Cardiac muscle cell (in vitro differentiated cells and primary cell): ENCODE measurements at places on chromosomes 5 and 9.

DNA sequence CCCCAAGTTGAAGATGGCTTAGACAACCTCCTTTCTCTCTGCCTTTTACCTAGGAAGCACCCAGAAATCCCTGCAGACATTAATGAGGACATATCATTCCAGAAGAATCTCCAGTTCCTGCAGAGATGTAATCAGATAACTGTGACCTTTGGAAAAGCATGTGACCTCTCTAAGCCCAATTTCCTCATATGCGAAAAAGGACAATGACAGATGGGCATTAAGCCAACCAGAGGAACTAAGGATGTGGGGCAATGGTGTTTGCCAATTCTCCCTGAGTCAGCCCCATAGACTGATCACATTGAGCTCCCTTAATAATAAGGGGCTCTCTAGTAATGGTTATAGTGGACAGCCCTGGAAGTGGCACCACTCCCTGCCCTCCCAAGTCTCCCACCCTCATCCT lies 10.1 kb upstream of the FOXI1 start:
- no peak for DNase-seq

- peak; percentile 76 for DNase-seq
These were observed 116.8 kb downstream of the RGS3 start for GRCh38 chr9:113580041-113580953.

DNA sequence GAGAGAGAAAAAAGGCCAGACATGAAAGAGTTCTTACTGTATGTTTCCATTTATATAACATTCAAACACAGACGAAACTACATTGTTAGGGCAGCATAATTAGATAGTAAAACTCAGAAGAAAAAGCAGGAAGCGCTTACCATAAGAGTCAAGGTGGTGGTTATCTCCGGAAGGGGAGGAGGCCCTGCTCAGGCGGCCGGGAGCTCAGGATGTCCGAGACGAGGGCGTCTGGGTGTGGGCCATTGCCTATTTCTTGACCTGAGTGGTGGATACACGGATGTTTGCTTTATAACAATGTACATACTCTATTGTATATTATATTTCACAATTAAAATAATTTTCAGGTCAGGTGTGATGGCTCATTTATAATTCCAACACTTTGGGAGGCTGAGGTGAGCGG lies 80.9 kb upstream of the COL5A1 start:
- DNase-seq, result no peak

DNA sequence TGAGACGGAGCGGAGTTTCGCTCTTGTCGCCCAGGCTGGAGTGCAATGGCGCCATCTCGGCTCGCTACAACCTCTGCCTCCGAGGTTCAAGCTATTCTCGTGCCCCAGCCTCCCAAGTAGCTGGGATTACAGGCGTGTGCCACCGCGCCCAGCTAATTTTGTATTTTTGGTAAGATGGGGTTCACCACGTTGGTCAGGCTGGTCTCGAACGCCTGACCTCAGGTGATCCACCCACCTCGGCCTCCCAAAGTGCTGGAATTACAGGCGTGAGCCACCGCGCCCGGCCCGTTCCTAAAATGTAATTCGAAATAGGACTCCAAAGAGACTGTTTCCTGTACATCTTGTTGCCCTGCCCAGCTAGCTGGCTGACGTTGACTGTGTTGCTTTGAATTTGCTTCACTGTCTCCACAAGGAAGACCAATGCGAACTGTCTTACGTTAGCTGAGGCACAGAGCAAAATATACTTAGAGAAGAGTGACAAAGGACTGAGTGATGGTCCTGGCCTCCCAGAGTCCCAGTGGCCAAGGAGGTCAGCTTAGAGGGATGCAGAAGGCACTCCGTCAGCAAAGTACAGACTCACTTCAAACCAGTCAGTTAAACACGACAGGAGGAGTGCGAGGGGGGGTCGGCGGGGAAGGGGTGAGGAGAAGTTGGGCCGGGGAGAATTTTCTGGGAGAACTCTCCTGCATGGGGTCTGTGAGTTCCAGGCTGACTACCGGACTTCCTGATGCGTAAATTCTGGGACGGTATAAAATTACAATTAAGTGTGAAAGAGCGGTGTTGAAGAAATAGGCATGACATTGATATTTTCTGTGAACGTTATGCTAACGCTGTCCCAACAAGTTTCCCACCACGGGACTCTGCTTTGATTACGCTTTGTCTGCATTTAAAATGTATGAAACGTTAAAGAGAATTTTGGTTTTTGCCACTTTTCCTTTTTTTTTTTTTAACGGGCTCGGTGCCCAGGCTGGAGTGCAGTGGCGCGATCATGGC lies 6.8 kb upstream of the TRIM41 start:
- DNase-seq, result no peak

DNA sequence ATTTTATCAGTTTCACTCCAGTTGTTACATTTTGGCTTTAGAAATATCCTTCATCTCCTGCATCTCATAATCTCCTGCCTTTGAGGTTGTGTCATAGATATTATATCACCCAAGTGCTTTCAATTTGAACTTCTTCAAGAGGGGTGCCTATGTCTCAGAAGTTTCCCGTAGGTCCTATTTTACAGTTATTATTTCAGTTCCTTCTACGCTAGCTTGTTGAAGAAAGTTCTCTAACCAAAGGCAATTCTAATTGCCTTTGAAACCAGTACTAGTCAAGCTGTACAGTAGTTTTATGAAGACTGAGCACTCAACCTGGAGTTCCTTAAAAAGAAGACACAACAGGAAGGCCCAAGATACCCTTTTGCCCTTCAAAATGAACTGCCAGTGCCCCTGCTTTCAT lies 116.4 kb downstream of the ZCCHC7 start:
- DNase-seq, result no peak

DNA sequence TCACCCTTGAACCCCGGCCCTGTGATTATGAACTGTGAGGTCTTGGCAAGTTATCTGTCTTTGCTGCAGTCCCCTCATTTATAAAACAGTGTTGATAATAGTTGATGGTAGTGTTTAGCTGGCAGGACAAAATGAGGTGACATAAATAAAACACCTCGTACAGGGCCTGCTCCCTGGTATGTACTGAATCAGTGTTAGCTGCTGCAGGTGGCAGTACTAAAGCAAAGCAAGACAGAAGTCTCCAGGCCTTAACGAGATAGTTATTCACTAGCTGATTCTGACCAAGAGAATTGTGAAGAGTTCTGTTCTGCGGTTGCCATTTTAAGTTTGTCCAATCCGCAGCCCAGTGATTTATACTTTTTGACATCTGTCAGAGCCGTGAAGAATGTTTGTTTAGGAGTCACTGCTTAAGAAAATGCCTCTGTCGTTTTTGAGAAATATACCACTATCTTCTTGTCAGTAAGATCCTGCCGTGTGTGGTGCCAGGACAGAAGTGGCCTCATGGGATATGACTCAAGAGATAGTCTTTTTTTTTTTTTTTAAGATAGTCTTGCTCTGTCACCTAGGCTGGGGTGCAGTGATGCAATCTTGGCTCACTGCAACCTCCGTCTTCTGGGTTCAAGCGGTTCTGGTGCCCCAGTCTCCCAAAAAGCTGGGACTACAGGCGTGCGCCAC lies 75.9 kb downstream of the KDM4C start:
- DNase-seq, result peak; percentile 73
